ENCODE measurements at places on chromosomes 4 and X.

DNA sequence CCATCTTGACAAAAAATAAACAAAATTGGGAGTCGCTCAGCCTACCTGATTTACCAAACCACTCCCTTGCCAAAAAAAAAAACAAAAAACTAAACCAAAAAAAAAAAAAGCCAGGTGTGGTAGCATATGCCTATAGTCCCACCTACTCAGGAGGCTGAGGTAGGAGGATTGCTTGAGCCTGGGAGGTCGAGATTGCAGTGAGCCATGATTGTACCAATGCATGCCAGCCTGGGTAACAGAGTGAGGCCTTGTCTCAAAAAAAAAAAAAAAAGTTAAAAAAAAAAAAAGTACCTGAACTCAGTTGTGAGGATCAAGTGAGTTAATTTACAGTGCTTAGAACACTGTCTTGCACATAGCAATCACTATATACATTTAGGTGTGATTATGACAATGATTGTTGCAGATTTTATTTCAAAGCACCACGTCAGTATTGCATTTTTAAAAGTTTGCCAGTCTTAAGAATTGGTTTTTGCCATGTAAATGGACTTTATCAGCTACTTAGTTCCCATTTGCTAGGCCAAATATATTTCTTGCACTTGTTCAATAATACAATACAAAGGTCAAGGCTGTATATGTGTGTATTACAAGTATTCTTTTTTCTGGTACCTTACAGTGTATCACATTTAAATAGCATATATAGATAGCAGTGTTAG, 4.6 kb downstream of the NUDT9 start:
- DNase-seq = no peak

DNA sequence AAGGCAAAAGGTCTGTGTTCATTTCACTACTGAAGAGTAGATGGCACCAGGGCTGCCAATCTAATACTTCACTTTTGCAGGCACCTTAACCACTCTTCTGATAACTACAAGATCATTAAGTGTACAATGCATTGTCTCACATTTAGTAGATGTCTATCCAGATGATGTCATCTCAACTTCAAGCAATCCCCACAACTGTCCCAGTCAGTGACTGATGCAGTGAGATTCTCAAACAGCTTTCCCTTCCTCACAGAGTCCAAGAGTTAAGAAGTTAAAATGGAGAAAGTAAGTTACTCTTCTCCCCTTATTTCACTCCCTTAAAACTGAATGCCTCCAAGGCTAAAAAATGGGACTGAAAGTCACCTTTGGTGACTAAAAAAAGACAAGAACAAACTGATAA, 10.7 kb downstream of the AP1S2 start:
- no peak for DNase-seq

DNA sequence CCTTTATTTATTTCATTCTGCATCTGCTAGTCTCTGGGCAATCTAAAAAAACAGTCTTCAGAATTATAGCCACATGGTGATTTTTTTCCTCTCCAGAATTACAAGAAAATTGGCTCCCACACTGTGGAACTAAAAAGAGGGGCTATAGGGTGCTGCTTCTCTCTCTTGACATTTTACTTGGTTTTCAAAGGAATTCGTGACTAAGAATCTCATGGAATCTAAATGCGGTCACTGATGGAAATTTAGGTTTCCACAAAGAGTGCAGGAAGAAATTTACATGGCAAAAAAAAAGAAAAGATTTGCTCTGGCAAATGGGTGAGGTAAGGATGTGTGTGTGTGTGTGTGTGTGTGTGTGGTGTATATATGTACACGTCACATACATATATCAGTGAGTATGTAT, 10.2 kb downstream of the ATXN3L start:
- DNase-seq = no peak

DNA sequence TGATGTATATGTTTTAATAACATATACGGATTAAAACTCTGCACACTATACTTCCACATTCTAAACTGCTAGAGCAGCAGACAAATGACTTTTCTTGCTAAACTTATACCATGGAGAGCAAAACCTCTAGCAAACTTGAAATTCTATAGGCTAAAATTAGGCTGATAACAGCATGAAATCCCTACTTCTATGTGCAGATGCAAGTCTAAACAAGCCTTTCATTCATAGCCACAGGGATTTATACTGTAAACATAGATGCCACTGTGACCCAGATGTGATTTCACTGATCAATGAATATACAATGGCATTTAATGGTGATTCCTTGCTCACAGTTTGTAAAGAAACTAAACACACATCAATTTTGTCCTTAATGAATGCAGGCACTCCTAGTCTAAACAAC, 151.0 kb downstream of the ANTXR2 start:
- DNase-seq = no peak

DNA sequence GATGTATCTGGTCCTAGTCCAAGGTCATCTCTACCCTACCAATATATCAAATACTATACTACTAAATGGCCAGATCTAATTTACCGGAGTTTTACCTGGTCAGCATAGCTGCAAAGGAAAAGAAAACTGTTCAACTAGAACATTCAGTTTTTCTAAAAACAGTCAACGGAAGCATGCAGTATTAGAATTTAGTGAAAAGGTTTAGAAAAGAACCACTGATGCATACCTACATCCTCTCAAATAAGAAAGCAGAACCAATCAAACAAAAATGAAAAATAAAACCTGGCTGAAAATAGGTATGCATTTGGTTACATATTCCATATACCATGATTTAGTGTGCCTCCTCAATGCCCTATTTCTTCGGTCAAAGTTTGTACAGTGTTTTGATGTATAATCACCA, 140.0 kb downstream of the CHM start:
- no peak for DNase-seq

- DNase-seq = no peak
Observed at GRCh38 chrX:25851141-25851540, 287.0 kb upstream of the MAGEB18 start.

DNA sequence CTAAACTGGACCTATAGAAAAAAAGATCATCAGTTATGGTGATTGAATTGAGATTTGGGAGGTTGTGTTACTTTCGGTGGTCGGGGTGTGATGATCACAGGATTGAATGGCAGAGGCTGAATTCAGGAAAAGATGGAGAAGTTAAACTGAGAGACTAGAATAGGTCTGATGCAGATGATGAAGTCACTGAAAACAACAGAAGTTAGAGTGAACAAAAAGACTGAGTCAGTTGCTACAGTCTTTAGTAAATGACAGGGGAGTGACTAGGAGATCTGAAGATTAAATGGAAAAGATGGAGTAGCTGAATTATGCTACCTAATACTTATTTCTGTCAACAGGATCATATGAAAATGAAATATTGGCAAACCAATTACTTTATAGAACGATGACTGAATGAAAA, 163.2 kb downstream of the RPA4 start:
- DNase-seq = no peak

DNA sequence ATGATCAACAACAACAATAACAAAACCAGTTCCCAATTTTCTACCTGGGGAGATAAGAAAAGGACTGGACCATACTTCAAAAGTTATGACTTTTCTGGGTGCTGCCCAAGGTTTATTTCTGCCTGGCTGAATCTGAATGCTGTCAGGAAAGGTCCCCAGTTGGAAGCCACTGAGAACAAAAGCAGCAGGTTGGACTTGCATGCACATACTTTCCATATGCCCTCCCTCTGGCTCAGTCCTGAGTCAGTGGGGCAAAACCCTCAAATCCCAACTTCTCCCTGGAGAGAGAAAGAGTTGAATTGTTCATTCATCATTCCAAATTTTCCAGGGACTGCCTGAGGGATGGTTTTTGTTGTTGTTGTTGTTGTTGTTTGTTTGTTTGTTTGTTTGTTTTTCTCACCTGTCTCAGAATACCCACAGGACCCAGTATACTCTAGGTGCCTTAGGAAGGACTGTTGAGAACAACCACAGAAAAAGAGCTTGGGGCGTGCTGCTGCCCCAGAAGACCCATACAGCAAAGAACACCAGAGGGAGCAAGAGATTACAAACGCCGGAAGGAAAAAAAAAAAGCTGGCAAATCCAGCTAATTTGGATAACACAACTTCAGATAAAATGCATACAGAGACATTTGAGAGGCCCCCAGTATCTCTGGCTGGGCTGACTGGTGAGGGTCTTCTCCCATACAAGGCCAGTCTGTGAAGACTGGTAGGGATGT, 138.9 kb upstream of the INPP4B start:
- DNase-seq = no peak

- DNase-seq = no peak
Observed at GRCh38 chr4:26815199-26815598, 45.4 kb upstream of the STIM2 start.

DNA sequence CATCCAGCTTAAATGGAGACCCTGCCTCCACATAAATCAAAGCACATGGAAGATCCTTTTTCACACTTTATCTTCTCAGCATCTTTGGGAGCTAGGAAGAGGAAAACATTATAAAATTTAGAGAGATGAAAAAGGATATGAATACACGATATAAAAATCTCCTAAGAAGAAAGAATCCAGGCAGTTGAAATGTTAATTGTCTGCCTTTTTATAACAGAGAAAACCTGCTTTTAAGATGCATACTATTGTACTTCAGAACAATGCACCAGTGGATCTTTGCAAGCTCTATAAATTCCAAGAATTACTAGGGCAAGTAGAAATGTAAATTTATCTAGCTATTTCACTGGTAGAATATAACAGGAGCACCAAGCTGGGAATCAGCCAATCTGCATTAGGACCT, 300.3 kb upstream of the GALNT7 start:
- no peak for DNase-seq

GRCh38 chrX:82675104-82675503, 833.0 kb upstream of the POU3F4 start:
- DNase-seq = no peak

GRCh38 chr4:148980782-148981480, 538.7 kb upstream of the NR3C2 start:
- DNase-seq = no peak

DNA sequence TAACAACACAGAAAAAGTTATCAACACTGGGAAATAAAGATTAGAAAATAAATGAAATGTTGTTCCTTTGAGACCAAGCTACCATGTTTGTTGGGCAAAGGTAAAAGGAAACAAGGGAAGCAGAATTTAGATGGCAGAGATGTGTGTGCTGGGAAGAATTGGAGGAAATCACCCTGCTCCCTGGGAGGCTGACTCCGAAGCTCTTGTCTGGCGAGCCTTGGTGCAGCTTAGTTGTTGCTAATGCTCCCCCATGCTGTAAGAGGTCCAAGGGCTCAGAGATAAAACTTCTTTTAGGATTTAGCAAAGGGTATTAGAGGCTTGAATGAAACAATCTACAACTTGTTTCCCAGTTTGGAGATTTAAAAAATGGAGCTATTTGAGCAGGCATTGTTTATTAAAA, 123.8 kb upstream of the DDIT4L start:
- no peak for DNase-seq

DNA sequence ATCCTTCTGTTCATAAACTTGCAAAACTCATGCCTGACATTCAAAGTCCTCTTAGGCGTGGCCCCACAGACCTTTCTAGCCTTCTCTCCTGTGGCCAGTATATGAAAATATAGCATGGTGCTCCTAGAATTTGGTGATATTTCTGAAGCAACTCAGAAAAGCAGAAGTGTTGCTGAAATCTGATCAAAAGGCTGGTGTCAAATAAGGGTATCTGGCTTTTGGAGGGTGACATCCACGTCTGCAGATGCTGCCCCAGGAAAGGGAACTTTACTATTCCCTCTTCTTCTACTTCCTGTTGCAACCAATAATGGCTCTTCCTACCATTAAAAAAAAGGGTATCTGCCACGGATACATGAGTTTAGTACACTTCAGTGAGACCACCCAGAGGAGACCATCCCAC, 83.9 kb upstream of the RPS6KA3 start:
- no peak for DNase-seq

GRCh38 chrX:152899111-152899873, 1.4 kb downstream of the ZNF185 start:
- no peak for DNase-seq

GRCh38 chr4:152258391-152258790, 277.5 kb downstream of the FBXW7 start:
- DNase-seq = no peak

GRCh38 chr4:135032670-135033069, 831.1 kb upstream of the PABPC4L start:
- no peak for DNase-seq

GRCh38 chr4:137703195-137703594, 170.9 kb upstream of the PCDH18 start:
- no peak for DNase-seq

GRCh38 chr4:128513664-128514484, 226.3 kb upstream of the PGRMC2 start:
- DNase-seq = no peak

DNA sequence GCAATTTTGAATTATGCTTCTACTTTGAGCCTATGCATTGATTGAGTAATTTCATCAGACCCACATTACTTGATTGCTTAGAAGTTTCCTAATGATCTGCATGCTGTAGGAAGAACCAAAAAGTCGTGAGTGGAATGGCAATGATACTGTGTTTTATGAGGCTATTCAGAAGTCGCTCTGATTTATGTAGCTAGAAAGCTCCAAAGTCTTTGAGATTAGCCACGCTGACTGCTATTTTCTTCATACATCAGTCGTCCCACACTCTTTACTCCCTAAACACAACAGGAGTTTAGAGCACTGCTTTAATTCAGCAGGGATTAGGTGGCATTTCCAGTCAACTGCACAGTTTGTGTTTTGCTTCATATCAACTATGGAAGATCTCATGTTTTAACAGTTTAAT, 4.1 kb downstream of the GRID2 start:
- DNase-seq = no peak

- no peak for DNase-seq
Observed at GRCh38 chr4:144575181-144575580, 70.8 kb upstream of the HHIP start.

- no peak for DNase-seq
Observed at GRCh38 chr4:73698217-73698616, 42.2 kb upstream of the CXCL8 start.

DNA sequence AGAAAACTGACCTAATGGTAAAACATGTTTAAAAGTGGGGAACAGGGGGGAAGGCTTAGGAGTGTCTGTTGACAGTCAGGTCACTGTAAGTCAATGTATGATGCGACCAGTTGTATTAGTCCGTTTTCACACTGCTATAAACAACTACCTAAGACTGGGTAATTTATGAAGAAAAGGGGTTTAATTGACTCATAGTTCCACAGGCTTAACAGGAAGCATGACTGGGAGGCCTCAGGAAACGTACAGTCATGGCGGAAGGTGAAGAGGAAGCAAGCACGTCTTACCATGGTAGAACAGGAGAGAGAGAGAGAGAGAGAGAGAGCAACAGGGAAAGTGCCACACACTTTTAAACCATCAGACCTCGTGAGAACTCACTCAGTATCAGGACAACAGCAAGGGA, 13.0 kb upstream of the PLAC1 start:
- no peak for DNase-seq

GRCh38 chr4:152805071-152805650, 25.4 kb downstream of the ARFIP1 start:
- no peak for DNase-seq

DNA sequence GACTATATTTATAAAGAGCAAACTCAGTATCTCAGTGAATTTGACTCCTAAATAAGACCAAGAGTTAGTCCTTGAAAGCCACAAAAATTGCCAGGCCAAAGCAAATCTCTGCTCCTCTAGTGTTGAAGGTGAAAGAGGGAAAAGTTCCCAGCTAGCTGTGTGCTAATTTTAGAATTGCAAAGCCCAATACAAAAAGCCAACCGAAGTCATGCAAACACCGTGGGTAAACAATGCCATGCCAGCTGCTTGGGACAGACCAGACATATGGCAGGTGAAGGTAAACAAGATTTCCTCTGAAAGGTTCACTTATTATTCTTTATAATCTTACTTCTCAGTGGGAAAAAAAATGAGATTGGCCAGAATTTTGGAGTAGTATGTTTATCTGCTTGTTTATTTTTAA, 80.5 kb upstream of the LNX1 start:
- DNase-seq = peak; percentile 13
